ENCODE measurements at places on chromosomes 11 and 22.
A peak's percentile ranks its signal among the peaks of the same experiment; 100 is the strongest.

DNA sequence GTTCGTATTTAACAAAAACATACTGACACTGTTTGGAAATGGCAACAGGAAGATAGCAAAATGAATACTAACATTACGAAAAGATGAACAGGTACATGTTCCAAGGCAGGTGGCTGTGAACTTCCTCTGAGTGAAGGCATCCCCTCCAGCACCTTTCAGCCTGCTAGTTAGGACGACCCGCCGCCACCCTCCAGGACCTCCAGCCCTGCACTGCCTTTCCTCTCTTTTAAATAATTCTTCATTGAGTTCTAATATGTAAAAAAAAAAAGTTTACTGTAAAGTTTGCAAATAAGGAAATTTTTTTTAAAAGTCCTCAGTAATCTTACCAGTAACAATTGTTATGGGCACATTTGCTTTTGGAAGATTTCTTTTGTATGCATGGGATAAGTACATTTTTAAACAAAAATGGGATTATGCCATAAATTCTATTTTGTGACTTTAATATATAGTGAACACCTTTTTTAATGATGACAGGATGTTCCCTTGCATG, 6.0 kb downstream of the NEAT1 start:
- no peak for DNase-seq

DNA sequence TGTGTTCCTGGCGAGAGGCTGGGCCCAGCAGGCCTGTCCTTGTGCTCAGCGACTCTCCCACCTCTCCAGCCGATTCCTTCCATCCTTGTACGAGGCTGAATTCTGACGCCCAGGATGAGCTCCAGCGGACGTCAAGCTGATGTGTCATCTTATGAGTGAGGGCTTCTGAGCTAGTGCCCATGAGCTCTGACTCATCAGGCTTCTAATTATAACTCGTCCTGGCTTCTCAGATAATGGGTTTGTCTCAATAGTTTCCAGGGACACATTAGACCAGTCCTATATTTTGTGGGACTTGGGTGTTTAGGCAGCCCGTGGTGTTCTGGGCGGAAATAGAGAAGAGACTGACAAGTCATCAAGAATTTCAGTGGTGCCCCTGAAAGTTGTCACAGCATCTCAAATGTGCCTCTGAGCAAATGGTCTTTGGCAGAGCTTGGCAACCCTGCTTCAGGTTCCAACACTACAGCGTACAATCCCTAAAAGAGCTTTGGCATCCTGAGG, 108.2 kb upstream of the CD44 start:
- peak; percentile 98 for DNase-seq

DNA sequence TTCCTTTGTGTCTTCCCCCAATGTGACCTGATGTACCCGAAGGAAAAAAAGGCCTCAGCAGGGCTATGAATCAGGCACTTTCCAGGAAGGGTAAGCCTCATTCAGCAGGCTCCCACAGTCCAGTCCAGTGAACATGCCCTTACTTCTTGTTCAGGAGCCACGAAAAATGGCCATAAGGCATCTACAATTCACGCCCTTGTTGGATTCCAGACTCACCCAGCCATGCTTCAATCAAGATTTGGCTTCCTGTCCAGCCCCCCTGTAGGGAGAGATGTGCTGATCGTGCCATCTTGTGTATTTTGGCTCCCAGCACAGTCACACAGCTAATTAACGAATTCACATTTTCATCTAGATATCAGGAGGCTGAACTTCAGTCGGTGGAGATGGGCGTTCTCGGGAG, 9.9 kb upstream of the KCNJ5 start:
- no peak for DNase-seq

DNA sequence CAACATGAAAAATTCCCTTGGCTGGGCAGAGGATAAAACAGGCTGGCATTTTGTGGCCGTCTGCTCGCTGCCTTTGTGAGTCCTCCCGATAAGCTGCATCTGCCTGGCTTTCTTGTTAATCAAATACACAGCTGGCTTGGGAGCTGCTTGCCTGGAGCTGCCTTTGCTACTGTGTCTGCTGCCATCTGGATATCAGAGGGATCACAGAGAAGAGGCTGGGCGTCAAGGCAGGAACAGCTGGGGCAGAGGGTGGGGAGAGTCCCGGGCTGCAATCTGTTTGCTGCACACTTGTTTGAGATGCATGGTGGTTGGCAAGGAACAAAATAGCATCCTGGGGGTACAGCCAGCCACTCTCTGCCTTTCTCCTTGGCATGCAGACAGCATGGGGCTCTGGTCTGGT, 36.0 kb downstream of the COMMD9 start:
- peak; percentile 69 for DNase-seq

DNA sequence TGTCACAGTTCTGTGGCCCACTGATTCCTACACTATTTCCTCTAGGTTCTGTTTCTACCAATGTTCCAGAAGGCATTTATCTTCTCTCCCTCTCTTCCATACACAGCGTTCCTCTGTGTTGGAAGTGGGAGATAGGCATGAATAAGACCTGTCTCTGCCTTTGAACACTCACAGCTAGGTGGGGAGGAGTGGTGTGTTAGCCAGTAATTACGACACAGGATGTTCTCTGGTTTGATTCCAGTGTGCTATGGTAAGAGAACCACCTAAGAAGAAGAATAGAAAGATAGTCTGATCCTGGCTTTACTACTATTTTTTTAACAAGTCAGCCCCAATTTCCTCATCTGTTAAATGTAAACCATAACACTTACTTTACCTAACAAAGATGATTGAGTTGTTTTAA, 200.2 kb upstream of the MTMR2 start:
- DNase-seq = no peak

- DNase-seq = no peak
Measured at GRCh38 chr22:37270928-37271650, 11.2 kb upstream of the CYTH4 start.

GRCh38 chr11:10298342-10298741, 4.3 kb upstream of the SBF2 start:
- DNase-seq = peak; percentile 94
